ENCODE measurements at places on chromosomes 6 and 20.
A peak's percentile ranks its signal among the peaks of the same experiment; 100 is the strongest.

DNA sequence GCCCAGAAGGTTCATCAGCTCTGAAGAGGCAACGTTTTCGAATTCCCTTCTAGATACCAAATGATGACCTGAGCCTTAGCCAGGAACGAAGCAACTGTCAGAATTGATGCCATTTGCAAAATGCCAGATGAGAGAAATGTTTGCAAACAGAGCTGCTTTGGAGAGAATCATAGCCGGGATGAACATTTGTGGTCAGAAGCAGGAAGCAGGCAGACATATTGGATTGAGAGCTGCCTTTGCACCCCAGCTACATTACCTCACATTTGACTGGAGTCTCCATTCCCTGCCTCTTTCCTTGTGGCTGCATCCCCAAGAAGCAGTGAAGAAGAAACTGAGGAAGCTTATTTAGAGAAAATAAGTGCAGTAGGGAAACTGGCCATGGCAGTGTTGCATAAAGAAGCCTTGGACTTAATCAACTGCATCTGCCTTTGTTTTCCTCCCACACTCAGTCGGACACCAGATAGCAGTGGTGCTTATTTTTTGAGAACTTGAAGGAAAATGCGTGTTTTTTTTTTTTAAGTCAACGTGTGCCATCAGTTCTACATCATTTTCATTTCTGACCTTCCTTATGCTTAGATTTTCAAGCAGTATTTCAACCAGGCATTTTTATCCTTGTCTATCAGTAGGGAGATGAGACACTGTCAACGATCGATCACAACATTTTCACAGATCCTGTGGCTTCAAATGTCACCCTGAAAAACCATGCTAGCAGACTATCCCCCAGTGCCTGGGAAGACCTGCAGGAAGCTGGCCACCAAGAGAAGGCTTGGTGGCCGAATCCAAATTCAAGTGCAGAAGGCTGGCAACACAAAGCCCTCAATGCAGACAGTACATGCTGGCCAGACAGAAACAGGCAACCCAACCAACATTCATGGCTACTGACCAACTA, 541.2 kb upstream of the JARID2 start:
- DNase-seq, result no peak

GRCh38 chr6:112233847-112234246, 20.5 kb downstream of the LAMA4 start:
- no peak for DNase-seq

DNA sequence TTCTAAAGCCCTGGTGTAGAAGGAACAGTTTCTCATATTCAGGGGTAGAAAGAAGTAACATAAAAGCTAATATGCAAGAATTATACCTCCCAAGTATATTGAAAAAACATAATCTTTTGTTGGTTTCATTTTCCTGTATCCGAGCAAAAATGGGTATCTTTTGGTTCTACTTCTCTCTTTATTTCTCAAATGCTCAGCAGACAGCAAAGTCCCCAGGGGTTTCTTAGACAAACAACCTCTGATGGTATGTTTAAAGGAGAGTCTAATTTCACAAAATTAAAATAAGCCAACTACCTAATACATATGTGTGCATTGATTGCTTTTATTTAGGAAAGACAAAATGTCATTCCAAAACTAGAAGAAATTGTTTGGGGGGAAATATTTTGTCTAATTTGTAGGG, 131.0 kb downstream of the TSHZ2 start:
- no peak for DNase-seq

GRCh38 chr6:23851522-23851921, 274.5 kb upstream of the NRSN1 start:
- DNase-seq, result no peak

- DNase-seq, result no peak
These were observed 69.1 kb upstream of the FLRT3 start for GRCh38 chr20:14406495-14406894.

- DNase-seq, result no peak
These were observed 147.2 kb upstream of the HMGCLL1 start for GRCh38 chr6:55726144-55726543.

DNA sequence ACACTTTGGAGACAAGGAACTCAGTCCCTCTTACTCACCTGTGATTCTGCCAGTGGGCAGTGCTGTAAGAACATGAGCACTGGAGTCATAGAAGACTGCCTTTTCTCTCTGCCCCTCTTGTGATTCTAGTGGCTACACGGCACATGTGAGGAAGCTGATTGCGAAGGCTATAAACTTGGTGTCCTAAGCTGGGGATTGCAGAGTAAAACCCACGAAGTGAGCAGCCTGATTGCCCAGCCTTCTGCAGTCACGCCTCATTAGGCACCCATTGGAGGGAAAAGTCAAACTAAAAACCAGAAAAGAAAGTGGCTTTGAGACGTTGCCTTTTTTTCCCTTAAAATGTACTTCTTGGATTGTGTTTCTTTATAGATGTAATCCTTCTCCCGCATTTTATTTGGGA, 748.4 kb upstream of the CHD6 start:
- DNase-seq, result no peak

DNA sequence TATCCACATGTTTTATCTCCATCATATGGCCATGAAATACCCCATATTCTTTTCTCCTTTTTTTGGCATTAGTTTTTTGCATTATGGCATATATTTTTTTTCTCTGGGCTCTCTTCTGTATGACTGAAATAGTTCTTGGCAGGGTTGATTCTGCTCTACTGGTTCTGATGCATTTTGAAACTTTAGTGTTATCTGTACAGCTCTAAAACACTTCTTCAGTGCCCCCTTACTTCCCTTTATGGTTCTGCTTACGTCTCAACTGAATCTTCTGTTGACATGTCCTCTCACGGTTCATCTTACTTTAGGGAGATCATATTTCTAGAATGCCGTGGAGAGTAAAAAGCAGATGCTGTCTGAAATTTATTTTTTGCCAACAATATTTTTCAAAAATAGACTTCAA, 23.2 kb upstream of the TXNDC5 start:
- DNase-seq, result no peak

- no peak for DNase-seq
These were observed 404.6 kb downstream of the LAMA2 start for GRCh38 chr6:129287231-129288177.

GRCh38 chr20:62625921-62626547, 16.3 kb upstream of the SLCO4A1 start:
- DNase-seq, result no peak

GRCh38 chr6:35173427-35174087, 32.4 kb upstream of the TCP11 start:
- DNase-seq, result peak; percentile 5

DNA sequence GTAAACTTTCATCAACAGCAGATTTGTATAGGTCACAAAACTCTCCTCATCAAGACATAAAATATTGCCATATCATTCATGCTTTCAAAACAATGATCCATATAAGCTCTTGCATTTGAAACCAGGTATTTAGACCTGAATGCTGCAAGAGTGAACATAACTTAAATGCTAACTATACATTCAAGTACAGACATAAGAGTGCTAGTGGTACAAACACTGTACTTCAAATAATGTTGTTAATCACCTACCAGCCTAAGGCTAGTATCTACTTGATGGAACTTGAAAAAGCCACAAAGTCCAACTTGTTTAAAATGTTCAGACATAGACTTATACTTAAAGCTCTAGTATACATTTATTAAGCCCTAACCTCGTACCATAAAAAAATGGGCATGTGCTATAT, 16.0 kb upstream of the GSTA2 start:
- no peak for DNase-seq

GRCh38 chr6:11121851-11122250, 10.3 kb upstream of the ERVFRD-1 start:
- no peak for DNase-seq

DNA sequence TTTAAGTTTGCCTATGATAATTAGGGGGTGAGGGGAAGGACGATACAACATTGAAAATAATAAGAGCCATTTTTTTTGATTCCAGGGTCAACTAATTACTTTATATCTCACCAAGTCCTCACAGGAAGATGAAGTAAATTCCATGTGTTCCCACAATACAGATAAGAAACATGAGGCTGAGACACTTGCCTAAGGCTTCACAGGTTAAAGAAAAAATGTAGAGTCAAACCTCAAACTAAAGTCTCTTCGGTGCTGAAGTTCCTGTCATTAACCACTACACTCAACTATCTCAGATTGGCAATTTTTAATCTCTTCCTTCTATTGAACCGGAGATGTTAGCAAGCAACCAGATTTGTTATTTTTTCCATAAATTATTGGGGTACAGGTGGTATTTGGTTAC, 33.0 kb downstream of the MRAP2 start:
- DNase-seq, result no peak

DNA sequence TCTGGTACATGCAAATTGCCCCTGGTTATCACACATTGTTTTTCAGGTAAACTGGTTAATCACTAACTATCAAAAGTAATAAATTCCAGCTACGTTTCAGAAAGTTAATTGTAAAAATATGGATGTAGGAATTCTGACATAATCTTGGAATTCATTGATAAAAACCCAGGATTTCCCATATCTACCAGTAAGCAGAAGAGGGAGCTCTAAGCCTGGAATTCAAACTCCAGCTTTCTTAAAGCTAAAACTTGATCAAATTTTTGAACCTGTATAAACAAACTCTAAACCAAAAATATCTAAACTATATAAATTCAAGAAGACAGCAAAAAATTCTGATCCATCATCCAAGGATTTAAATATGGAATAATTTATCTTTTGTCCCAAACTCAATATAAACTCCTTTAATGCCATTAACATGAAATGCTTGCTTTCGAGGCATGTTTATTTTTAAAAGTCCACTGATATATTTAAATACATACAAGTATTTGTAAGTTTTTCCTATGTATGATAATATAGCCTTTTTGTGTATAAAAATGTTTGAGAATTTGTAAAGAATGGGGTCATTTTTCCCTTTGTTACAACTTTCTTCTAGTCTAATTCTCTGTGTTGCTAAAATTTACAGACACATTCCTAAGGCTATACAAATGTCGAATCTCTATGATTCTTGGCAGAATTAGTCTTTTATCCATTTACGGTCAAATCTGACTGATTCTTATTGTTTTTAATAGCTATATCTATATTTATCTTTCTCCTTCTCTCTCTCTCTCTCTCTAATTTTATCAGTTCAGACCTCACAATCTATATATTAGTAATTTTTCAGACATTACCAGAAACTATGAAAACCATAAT, 91.4 kb upstream of the RNF217 start:
- no peak for DNase-seq

DNA sequence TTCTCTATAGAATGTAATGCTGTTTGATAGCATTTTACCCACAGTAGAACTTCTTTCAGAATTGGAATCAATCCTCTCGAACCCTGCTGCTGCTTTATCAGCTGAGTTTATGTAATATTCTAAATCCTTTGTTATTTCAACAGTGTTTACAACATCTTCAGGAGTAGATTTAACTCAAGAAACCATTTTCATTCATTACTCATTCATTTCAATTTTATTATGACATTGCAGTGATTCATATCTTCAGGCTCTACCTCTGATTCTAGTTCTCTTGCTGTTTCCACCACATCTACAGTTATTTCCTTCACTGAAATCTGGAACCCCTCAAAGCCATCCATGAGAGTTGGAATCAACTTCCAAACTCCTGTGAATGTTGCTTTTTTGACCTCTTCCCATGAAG, 93.7 kb downstream of the ZFAND3 start:
- DNase-seq, result no peak

GRCh38 chr6:28353356-28353755, 3.6 kb downstream of the ZKSCAN3 start:
- no peak for DNase-seq

DNA sequence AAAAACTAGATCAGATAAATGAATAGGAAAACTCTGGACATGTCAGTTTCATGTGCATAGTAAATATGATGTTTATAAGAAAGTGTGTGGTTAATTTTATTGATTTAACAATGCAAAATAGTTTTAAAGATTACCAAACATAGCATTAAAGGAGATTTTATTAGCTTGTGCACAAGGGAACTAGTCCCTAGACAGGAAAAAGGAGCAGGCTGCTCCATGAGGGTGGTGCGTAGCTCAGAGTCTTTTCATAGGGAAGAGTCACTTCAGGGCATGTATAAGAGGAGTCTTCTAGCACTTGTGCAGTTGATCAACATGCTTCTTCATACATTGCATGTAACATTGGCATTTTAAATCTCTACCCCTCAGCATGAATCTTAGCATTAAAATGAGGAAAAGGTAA, 835.8 kb downstream of the GRIK2 start:
- DNase-seq, result no peak

- no peak for DNase-seq
These were observed 5.0 kb downstream of the SRC start for GRCh38 chr20:37350649-37351574.

- no peak for DNase-seq
These were observed 571.9 kb upstream of the CHD6 start for GRCh38 chr20:42190084-42190483.

DNA sequence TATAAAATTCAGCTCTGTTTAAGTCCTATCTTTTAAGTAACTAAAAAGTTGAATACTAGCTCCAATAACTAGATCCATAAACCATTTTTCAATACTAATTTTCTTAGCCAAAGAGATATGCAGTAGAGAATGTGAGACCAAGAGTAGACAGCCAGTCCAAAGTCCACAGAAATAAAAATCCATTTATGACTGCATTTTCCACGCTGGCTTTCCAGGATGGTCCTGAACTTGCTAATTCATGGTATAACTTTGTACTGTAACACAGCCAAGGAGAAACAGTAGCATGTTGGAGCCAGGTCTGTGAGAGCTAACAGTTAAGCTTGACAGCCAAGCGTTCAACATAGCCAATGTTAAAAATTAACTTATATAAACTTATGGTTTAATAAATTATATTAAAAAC, 156.2 kb downstream of the GMPR start:
- no peak for DNase-seq

DNA sequence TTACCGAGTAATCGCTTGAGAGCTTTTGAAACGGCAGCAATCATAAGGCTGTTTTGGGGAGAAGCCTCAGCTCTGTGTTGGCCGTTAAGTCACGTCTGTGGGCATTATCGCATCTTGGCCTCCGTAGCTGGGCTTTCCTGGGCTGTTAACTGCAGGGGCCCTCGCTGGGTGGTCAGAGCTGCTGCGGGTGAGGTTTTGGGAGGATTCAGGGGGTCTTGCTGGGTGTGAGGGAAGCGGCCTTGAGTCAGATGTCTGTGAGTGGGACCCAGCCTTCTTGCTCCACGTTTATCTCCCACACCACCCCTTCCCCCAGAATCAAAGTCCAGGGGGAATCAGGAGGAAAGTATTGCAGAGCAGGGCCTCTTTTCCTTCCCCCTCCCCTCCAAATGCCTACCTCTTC, 3.2 kb upstream of the APCDD1L start:
- DNase-seq, result no peak

DNA sequence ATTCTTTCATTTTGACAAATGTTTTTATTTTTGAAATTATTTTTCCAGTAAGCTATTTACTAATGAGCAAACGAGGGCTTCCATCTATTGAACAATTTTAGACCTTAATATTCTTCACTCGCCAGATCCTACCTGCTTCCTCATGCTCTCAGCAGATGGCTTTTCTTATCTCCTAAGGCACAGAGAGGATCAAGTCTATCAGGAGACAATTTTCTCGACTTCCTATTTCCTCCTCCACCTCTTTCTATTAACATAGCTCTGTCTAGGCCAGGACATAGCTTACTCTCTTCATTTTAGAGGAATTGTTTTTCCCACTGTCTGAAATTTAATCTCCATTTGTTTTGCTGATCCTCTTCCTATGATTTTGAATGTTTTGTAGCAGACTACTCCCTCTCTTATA, 87.0 kb upstream of the MAN1A1 start:
- DNase-seq, result no peak

GRCh38 chr20:37417617-37418467, 71.9 kb downstream of the SRC start:
- no peak for DNase-seq

- peak; percentile 14 for DNase-seq
These were observed 112.1 kb downstream of the WDR27 start for GRCh38 chr6:169589699-169590257.

GRCh38 chr20:9454791-9455190, 59.6 kb upstream of the LAMP5 start:
- no peak for DNase-seq
